Hair follicular keratinocyte (primary cell): ENCODE measurements at places on chromosomes 1 and 21. TPM values are rescaled to one million over a fixed set of nuclear protein-coding genes. Genes with fewer than 3 reads are reported as not detected.

COL9A2 gene
- 1.1 and 3.9 TPM in 2 replicates for total RNA-seq

SPRR3 gene
- 0.61 and 0.70 TPM in 2 replicates for total RNA-seq

RPL22 gene
- 198 and 202 TPM in 2 replicates for total RNA-seq

MYOG gene
- not detected in 2 replicates for total RNA-seq

DCST1 gene
- not detected in 2 replicates for total RNA-seq

C1orf115 gene
- 1.1 and 1.6 TPM in 2 replicates for total RNA-seq

KIF2C gene
- total RNA-seq, result 16.5 and 56.2 TPM in 2 replicates

GPR157 gene
- 5.5 and 5.6 TPM in 2 replicates for total RNA-seq

TTLL7 gene
- total RNA-seq, result 2.3 and 4.4 TPM in 2 replicates

RIPPLY3 gene
- total RNA-seq, result 0.47 and 0.53 TPM in 2 replicates

DNASE2B gene
- total RNA-seq, result not detected in 2 replicates

DNAH14 gene
- total RNA-seq, result 20.0 and 21.3 TPM in 2 replicates

KCNJ9 gene
- total RNA-seq, result not detected in 2 replicates

SPATA21 gene
- not detected in 2 replicates for total RNA-seq

NPR1 gene
- 0.08 TPM in 1 of 2 replicates, not detected in the other for total RNA-seq

CFAP107 gene
- total RNA-seq, result not detected in 2 replicates

GJA9 gene
- 0.08 TPM in 1 of 2 replicates, not detected in the other for total RNA-seq

OR2M3 gene
- not detected in 2 replicates for total RNA-seq

LELP1 gene
- total RNA-seq, result not detected in 2 replicates

CENPL gene
- total RNA-seq, result 10.9 and 14.5 TPM in 2 replicates

SYTL1 gene
- total RNA-seq, result 28.9 and 71.5 TPM in 2 replicates

GNAT2 gene
- total RNA-seq, result 0.08 TPM in 1 of 2 replicates, not detected in the other

KIAA1614 gene
- 1.3 and 3.4 TPM in 2 replicates for total RNA-seq
